ENCODE measurements at places on chromosomes 5 and 9.

- DNase-seq: no peak
Observed at GRCh38 chr5:62029303-62029702, 276.7 kb upstream of the KIF2A start.

- DNase-seq: no peak
Observed at GRCh38 chr5:109049565-109049964, 301.9 kb downstream of the FER start.

GRCh38 chr9:3912280-3912679, 386.5 kb upstream of the RFX3 start:
- DNase-seq: no peak

DNA sequence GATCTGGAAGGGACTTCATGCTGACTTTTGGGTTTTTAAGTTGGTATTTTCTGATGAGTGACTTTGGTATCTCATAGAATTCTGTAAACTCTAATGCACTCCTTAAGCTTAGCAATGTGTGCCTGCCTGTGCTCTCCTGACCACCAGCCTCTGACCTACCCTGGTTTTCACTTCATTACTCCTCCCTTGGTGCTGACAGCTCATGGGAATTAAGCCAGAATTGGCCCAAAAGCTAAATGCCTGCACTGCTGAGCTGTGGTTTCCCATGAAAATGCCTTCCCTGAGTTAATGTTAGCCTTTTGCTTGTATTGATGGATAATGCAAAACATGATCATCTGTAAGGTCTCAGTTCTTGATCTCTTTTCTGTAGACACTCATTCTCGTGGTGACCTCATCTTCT, 308.0 kb downstream of the DOCK8 start:
- no peak for DNase-seq

DNA sequence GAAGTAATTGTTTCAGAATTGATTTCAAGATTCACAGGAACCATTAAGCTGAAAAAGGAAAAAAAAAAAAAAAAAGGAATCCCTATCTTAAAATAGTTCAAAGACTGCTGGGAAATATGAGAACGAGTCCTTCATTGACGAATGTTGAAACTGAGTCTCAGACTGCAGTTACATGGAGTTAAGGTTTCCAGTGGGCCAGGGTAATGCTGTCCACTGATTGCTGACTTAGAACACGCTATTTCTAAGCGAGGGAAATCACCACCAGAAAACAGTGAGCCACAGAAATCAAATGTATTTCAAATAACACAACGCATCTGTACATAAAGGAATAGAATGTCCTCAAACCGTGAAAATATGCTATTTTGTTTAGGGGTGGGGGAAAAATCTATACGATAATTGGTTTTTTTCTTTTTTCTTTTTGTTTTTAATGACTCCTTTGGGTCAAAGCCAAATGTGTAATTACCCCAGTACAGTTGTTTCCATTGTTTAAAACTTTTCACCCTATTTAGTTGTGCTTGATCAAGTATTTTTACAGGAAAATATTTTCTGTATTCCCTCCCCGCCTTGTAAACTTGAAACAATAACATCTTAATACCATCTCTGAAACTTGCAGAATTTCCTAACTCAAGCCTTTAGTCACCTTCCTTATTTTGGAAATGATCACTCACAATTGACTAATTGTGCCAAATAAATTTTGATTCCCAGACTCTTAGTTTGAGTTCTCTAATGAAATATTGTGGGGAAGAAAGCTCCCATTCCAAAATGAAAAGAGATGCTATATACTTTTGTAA, 208.3 kb downstream of the MCTP1 start:
- DNase-seq: no peak

GRCh38 chr5:122908662-122909061, 63.2 kb downstream of the SNX24 start:
- no peak for DNase-seq

DNA sequence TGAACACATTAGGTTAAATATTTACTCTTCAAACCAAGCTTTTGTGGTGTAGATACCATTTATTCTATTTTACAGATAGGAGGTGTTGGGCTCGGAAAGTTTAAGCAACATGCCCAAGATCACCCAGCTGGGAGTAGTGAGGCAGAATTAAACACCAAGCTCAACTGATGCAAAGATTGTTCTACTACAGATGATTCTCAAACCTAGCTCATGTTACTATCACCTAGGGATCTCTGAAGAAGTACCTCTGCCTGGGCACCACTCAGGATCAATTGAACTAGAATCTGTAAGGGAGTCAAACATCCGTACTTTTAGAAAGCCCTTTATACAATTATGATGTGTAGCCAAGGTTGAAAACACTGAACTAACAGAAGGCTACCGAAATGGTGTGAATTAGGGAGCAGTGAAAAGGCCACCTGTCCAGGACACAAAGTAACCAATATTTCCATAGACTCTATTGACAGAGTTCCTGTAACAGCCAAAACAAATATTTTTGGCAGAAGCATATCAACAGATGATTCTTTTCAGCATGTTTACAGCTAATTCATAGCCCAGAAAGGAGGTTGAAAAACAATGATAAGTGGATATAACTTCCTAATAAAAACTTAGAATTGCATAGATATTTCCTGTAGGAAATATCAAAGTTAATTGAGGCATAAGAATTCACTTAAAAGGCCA, 158.5 kb upstream of the PTGER4 start:
- no peak for DNase-seq

GRCh38 chr9:75365196-75365595, 276.9 kb downstream of the OSTF1 start:
- DNase-seq: no peak

DNA sequence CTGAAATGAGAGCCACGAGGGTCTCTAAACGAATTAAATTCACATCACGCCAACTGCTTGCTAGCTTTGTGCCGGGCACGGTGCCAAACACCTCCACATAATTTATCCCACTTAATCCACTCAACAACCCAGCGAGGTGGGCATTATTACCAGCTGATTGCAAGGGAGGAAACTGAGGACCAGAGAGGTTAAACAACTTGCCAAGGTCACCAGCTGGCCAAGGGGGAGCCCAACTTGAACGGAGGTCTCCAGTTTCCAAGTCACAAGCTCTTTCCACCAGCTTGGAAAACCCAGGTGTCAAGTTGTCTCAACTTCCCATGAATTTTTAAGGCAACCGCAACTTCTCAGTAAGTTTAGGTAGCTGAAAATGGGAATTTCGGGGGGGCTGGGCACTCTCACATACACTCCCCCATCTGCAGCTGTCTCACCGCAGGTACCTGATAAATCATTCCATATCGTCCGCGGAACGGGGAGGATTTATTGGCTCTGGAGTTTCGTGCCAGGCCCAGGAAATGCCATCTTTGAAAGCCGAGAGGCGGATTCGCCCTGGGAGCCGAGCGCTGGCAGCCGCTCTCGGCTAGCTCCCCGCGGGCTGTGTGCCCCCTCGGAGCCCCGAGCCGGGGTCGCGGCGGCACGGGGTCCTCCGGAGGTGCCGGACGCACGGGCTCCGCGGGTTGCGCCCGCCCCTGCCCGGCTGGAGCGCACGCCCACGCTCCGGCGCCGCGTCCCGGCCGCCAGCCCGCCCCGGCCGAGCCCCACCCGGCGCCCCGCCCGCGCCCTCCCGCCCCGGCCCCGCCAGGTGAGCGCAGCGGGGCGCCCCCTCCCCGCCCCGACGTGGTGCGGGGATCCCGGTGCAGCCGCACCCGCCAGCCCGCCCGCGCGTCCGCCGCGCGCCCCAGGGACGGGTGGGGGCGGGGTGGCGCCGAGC, 617 bp downstream of the PTPN3 start:
- no peak for DNase-seq

- no peak for DNase-seq
Observed at GRCh38 chr5:36334315-36334714, 32.6 kb upstream of the RANBP3L start.

DNA sequence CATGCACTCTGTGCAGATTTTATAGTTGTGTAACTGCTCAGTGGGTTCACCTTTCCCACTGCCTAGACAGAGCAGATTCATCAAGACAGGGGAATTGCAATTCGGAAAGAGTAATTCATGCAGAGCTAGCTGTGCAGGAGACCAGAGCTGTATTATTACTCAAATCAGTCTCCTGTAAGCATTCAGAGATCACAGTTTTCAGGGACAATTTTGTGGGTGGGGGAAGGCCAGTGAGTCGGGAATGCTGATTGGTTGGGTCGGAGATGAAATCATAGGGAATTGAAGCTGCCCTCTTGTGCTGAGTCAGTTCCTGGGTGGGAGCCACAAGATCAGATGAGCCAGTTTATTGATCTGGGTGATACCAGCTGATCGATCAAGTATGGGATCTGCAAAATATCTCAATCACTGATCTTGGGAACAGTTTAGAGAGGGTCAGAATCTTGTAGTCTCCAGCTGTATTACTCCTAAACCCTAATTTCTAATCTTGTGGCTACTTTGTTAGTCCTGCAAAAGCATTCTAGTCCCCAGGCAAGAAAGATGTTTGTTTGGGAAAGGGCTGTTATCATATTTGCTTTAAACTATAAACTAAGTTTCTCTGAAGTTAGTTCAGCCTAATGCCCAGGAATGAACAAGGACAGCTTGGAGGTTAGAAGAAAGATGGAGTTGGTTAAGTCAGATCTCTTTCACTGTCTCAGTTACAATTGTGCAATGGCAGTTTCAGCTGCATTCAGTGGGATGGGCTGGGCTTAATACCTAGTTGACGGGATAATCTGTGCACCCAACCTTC, 12.7 kb upstream of the SVEP1 start:
- no peak for DNase-seq

DNA sequence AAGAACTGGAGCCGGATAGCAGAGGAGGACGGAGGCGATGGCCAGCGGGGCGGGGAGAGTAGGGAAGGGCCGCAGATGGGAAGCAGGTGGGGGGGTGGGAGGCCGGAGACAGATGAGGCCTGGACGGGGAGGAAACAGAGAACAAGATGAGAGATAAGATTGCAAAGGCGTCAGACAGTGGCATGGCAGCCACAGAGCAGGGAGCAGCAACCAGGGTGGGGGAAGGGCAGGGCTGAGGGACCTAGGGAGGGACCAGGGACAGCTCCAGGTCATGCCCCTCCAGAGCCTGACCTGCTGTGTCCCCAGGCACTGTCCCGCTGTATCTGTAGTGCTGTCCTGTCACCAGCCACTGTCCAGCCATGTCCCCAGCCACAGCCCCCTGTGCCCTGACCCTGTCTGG, 49.6 kb upstream of the LMX1B start:
- DNase-seq: no peak

DNA sequence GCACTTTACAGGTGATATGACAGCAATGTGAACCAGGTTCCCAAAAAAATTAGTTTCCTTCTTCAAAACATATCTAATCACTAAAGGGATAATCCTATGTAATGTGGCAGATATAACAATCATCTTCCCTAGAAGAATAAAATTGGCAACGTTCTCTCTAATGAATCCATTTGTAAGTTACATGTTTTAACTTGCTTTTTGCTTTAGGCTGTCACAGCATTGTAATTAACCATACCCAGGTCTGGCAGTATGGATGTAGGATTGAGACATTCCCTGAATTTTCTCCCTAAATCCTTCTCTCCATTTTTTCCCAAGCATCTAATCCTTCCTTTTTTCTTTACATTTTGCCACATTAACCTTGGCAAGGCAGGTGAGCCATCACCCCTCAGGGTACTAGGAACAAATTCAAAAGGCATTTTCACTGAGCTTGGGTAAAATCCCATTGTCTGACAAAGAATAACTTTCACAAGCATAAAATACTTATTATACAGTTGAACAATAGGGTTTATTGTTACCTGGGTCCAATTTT, 548.3 kb downstream of the SEMA5A start:
- no peak for DNase-seq

GRCh38 chr9:108162664-108163063, 673.1 kb upstream of the KLF4 start:
- no peak for DNase-seq

GRCh38 chr5:149271716-149272563, at the start of gene AFAP1L1:
Gene AFAP1L1 (plus strand): TSS chr5:149271859. CDS start chr5:149271969, 110 bp downstream.
- no peak for DNase-seq

- DNase-seq: no peak
Observed at GRCh38 chr9:99595796-99596195, 225.9 kb upstream of the NR4A3 start.

GRCh38 chr5:105677291-105677690, 1993.4 kb downstream of the EFNA5 start:
- no peak for DNase-seq

GRCh38 chr5:115602591-115603125, 379 bp upstream of the TICAM2 start:
- DNase-seq: no peak

DNA sequence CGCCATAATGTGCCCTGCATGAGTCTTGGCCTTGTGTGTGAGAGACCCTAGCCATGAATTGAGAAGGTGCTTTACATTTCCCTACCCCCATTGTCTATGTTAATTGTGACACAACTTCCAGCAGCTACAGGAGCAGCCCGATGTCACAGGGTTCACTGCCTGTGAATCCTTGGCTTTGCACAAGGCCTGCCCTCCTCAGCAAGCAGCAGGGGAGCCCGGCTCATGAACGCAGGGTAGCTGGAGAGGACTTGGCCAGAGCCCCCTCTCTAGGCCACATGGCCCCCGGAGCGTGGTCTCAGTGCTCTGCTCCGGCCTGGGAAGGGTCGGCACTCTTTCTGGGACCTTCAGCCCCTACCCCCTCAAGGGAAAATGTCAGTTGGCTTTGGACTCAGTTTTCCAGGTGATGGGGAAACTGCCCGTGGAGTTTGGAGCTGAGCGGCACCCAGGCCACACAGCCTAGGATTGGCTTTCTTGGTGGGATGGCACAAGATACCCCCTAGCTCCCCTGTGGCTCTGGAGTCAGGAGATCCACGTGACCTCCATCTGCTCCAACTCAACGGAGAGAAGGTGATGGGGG, 160.8 kb downstream of the DAB2IP start:
- no peak for DNase-seq

- no peak for DNase-seq
Observed at GRCh38 chr9:109063760-109064159, 50.5 kb upstream of the CTNNAL1 start.

- no peak for DNase-seq
Observed at GRCh38 chr9:69605406-69605805, 66.8 kb downstream of the APBA1 start.

DNA sequence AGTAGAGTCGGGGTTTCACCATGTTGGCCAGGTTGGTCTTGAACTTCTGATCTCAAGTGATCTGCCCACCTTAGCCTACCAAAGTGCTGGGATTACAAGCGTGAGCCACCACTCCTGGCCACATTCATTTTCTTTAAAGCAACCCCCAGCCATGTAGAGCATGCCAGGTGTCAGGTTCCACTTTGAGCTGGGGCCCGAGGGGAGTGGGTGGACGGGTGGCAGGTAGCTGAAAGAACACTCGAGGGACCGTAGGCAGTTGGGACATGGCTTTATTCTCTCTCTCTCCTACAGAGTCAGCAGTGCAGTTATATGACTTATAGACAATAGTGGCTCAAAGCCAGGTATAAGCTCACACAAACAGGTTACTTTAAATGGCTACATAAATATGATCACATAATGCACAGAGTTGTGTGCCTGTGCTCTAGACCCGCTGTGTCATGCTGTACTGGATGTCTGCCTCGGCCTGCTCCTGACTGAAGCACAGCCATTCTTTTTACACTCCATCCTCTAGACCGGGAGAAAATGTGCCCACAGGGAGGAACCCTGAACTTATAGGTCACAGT, 60.5 kb upstream of the FAM120A start:
- DNase-seq: no peak

DNA sequence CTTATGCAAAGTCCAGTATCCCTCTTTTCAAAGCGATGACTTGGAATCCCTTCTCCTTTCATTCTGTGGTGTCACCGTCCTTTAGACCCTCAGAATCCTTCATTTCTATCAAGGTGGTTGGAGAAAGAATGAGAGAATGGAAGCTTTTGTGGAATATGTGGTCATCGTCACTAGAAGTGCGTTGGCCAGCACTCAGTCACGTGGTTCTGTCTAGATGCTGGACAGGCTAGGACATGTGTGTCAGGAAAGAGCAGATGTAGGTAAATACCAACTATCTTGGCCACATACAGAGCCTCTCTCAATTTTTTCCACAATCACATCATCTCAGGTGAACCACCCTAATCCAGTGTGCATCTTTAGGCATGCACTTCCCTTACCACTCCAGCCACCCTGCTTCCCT, 206.0 kb downstream of the ARRDC3 start:
- no peak for DNase-seq

All from stimulated activated CD4-positive, alpha-beta T cell treated with anti-CD3 and anti-CD28 coated beads, Interleukin-4, amount 100 ng/mL, for 48 hours (primary cell).